ENCODE measurements at places on chromosomes 12 and 14.

- DNase-seq = no peak
These were observed 12.0 kb upstream of the GALNT6 start for GRCh38 chr12:51403159-51403558.

GRCh38 chr14:89792489-89793366, 161.8 kb downstream of the EFCAB11 start:
- no peak for DNase-seq

DNA sequence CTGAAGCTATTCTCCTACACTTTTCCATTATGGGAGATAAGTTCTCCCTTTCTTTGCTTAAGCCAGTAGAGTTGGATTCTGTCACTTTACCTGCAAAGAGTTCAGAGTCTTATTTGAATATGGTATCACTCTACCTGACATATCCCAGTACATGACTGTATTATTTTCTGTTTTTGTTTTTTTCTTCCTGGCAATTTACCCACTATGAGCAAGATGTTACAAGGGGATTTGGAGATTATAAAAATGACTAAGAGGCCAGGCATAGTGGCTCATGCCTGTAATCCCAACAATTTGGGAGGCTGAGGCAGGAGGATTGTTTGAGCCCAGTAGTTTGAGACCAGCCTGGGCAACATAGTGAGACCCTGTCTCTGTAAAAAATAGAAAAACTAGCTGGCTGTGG, 46.4 kb upstream of the CHST11 start:
- no peak for DNase-seq

DNA sequence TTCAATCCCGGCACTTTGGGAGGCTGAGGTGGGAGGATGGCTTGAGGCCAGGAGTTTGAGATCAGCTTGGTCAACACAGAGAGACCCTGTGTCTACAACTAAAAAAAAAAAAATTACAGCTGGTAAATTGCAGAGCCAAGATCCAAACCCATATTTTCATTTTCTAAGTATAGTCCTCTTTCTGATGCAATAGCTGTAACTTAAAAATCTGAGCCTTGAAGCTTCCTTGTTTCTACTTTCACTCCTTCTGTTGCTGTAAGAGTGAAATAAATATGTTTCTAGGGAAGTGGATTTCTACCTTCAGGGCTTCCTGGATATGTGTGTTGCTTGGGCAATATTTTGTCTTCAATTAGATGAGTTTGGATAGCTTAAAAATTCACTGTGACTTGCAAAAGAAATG, 42.0 kb upstream of the PRICKLE1 start:
- DNase-seq = no peak

DNA sequence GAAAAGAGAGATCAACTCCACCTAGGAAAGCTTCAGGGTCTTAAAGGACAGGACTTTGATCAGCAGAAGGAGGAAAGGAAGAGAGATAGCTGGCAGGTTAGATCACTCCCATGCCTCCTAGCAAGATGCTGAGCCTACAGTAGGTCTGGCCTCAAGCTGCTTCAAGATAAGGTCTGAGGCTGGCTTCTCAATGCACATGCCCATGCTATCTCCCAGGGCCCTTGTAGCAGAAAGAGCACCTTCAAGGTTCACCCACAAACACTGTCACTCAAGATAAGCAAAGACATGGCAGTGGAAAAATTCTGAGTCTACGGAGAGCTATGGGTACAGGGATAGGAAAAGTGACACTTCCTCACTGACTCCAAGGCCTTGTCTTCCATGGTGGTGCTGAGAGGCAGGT, 14.3 kb downstream of the REM2 start:
- DNase-seq = no peak
